ENCODE measurements at places on chromosomes 2 and 18. TPM values are rescaled to one million over a fixed set of nuclear protein-coding genes. Genes with fewer than 3 reads are reported as not detected.

MCEE gene
- total RNA-seq = 31.0 TPM

DNA sequence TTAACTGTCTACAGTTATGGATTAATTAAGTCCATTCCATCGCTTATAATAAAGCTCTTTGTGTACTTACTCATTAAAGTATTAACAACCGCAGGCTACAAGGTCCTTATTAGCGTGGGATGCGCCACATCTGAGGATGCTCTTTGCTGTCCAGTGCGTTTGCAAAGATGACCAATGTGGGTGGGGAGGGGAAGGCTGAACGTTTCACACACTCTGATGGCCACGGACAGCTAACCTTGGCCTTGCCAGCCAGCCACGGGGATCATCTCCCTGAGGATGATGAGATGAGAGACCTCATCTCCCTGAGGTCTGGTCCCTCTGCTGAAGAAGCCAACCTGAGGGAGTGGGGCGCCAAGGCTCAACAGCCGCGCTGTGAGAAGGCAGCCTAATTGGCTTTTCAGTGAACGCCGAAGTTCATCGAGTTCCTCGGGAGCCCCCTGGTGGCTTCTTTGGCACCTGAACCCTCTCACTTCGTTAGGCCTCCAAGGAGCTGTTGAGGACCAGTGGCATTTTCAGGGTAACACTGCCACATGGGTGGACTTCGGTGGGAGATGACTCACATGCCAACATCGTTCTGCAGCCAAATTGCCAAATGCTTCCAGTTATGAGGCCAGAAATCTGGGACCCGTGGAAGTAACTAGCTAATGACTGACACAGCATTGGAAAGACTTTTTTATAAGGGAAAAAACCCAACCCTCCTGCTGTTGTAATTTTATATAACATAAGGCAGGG is 69.3 kb upstream of the SEC11C start:
- DNase-seq = peak; percentile 87

DHRS9 gene
- total RNA-seq = 1.9 TPM

HAAO gene
- total RNA-seq = 8.1 TPM

CAPN14 gene
- total RNA-seq = 0.25 TPM

DNA sequence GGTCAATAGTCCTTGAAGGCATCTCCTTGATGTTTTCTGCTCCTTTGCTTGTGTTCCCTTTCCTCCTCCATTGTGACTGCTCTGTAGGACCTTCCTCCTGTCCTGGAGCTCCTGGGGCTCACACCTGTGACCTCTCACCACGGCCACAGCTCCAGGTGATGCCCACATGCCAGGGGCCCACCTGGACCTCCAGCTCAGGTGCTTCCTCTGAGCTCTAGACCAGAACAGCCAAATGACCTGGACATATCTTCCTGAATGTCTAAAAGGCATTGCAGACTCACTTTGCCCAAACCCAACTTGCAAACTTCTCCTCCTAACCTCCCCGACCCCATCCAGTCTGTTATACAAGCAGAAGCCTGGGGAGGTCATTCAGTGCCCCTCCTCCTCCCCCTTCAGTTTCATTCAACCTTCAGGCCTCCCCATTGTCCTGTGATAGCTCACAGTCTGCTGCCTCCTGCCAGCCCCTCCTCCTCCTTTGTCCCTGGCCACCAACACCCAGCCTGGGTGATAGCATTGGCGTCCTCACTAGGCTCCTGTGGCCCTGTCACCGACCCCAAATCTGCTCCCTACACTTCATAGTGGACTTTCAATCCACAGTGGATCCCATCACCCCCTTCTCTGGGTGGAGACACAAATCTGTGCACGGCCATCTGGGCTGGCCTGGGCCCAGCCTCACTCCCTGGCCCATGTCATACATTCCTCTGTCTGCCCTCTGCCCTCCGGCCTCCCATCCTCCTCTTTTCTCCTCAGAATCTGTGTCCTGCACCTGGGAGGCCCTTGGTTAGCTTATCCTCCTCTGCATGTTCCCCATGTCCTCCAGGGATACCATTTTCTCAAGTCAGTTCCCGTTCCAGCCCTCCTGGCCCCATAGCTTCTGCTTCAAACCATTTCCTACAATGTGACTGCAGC is 310.4 kb upstream of the HDAC4 start:
- DNase-seq = no peak

HNMT gene
- 37.3 TPM for total RNA-seq

Data from heart left ventricle (tissue), 16 donors.